Endothelial cell (in vitro differentiated cells): ENCODE measurements at places on chromosomes 3 and 15.

DNA sequence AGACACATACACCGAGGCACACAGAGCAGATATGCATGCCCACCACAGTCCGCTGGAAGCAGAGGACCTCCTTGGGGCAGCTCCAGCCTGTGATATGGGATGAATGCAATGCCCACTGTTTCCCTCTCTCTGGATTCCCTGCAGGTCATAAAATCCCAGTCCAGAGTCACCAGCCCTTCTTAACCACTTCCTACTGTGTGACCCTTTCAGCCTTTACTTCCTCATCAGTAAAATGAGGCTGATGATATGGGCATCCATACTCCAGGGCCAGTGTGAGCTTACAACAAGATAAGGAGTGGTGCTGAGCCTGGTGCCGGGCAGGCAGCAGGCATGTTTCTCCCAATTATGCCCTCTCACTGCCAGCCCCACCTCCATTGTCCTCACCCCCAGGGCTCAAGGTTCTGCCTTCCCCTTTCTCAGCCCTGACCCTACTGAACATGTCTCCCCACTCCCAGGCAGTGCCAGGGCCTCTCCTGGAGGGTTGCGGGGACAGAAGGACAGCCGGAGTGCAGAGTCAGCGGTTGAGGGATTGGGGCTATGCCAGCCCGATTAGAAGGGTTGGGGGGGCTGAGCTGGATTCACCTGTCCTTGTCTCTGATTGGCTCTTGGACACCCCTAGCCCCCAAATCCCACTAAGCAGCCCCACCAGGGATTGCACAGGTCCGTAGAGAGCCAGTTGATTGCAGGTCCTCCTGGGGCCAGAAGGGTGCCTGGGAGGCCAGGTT lies at the start of gene GNAT1:
TSS of gene GNAT1 (plus strand) at position 675 of the 725 bp plus-strand sequence. CDS start 116 bp downstream, outside the sequence.
- H3K27ac ChIP-seq = no peak within 1 kb of the TSS
- peaks cover 4% of the 10 kb centered on the region for H3K27me3 ChIP-seq
- H3K4me3 ChIP-seq = no peak within 1 kb of the TSS
- DNase-seq = no peak

DNA sequence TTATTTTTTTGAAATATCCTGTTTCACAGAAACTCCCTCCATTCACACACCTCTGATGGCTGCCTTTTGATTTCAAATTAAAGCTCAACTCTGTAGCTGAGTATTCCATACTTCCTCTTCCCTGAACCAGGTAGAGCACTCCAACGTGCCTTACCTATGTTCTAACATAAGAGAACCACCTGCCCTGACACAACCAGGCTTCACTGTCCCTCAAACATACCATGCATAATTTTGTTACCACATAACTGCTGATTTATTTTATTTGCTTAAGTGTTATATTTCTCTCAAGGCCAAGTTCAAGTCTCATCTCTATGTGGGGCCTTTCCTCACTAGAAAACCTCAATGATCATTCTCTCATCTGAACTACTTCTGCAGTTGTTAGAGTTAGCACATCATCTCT lies 209.7 kb downstream of the P3H2 start:
- H3K4me1 ChIP-seq = peaks cover 13% of the 10 kb centered on the region
- no peaks in the 10 kb centered on the region for H3K36me3 ChIP-seq
- H3K4me3 ChIP-seq = no peak overlapping the region
- no peak overlapping the region for H3K27ac ChIP-seq

DNA sequence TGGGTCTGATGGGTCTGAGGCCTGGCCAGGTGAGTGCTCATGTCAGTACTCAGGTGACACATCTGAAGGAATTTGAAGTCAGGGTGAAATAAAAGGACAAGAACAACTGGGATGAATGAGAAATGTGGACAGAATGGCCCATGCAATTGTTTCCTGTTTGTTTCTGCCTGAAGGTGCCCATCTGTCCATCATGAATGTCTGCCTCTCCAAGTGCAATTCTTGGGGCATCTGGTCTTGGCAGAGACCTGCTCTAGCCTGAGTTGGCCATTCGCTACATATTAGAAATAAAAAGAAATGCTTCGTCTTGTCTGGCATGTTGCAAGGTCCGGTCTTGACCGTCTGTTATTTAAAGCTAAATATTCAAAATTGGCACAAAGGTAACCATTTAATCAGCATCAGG lies 142.0 kb upstream of the AGBL1 start:
- H3K36me3 ChIP-seq = no peaks in the 10 kb centered on the region
- H3K27me3 ChIP-seq = peaks cover 2% of the 10 kb centered on the region
- DNase-seq = no peak
- peaks cover 30% of the 10 kb centered on the region for H3K4me1 ChIP-seq
- no peak overlapping the region for H3K4me3 ChIP-seq
- H3K27ac ChIP-seq = no peak overlapping the region

- no peaks in the 10 kb centered on the region for H3K4me1 ChIP-seq
- no peaks in the 10 kb centered on the region for H3K36me3 ChIP-seq
- no peak overlapping the region for H3K4me3 ChIP-seq
- DNase-seq = no peak
Observed at GRCh38 chr3:100852840-100853239, 140.4 kb downstream of the ABI3BP start.

GRCh38 chr3:151467069-151467468 lies 6.2 kb upstream of the IGSF10 start:
- no peaks in the 10 kb centered on the region for H3K36me3 ChIP-seq
- H3K27ac ChIP-seq = no peak overlapping the region
- DNase-seq = no peak
- H3K27me3 ChIP-seq = no peaks in the 10 kb centered on the region

DNA sequence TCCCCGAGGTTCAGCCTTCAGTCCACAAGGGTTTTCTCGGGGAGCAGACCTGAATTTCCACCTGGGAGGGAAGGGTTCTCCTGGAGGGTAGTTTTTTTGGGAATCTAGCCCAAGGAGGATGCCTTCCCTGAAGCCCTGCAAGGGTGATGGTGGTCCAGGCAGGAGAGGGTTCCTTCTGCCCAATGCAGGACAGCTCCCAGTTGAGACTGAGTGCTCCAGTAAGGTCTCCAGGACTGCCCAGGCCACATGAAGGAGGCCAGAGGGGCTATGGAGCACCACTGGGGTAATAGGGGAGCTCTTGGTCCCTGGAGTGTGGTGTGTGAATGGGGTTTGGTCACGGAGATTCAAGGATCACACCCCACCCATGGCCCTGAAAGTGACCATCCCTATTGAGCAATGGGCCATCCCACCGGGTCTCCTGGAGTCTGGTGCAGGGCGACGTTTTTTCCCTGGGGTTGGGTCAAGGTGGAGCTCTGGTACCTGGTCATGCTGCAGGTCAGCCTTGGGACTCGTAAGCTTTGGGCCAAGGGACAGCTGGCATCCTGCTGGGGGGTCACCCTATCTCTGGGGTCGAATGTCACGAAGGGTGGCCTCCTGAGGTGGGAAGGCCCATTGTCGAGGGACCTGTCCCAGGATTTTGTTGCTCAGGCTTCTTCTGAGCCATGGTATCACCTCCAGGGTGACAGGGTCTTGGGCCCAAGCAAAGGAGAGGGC lies 196.5 kb downstream of the UBE3A start:
- H3K27me3 ChIP-seq = peaks cover 14% of the 10 kb centered on the region
- peaks cover 16% of the 10 kb centered on the region for H3K36me3 ChIP-seq
- H3K4me3 ChIP-seq = no peak overlapping the region
- H3K27ac ChIP-seq = no peak overlapping the region
- DNase-seq = no peak
- H3K4me1 ChIP-seq = no peaks in the 10 kb centered on the region

DNA sequence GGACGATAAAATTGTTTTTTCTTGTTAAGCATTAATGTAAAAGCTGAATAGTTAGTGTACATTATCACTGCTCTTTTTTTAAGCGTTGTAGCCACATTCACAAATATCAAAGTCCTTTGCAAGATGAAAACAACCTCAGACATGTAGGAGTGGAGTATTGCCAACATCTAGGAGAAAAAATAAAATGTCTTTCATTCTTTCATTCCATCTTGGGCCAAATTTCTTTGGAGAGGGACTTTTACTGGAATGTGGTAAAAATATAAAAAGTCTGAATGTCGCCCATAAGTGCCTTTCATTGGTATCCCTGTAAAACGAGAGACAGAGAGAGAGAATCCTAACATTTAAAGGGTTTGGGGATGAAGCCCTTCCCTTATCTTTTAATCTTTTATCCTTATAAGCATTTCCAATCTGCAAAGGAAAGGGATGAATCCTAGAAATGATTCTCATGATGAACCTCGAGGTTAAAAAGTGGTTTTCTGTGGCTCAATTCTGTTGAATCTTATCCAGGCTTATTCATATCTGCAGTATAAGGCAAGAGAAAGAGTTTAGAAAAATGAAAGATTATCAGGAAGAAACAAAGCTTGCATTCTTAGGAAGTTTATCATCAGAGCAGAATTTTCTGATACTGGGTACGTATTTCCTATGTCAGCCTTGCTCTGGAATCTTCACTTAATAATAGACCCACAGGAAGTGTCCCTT lies 1031.7 kb downstream of the MCTP2 start:
- H3K27me3 ChIP-seq = peaks cover 2% of the 10 kb centered on the region
- no peak overlapping the region for H3K4me3 ChIP-seq
- H3K4me1 ChIP-seq = peaks cover 46% of the 10 kb centered on the region
- DNase-seq = no peak

DNA sequence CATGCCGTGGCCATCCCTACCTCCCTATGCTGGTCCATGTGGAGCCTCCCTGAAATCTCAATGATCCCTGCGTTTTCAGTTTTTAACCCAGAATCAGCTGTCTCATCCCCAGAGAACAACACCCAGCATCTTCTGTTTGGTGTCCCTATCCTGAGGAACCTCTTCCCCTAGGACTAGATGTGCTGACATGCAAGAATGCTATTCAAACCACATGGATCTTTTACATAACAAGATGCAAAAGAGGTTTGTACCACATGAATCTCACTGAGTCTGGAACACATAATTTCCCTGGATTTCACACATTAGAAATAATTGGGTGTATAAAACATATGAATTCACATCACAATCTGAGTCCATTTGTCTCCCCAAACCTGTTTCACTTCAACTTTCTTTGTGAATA lies 174.6 kb upstream of the NECTIN3 start:
- no peaks in the 10 kb centered on the region for H3K36me3 ChIP-seq
- H3K4me3 ChIP-seq = no peak overlapping the region
- DNase-seq = no peak
- H3K4me1 ChIP-seq = no peaks in the 10 kb centered on the region
- peaks cover 3% of the 10 kb centered on the region for H3K27me3 ChIP-seq

DNA sequence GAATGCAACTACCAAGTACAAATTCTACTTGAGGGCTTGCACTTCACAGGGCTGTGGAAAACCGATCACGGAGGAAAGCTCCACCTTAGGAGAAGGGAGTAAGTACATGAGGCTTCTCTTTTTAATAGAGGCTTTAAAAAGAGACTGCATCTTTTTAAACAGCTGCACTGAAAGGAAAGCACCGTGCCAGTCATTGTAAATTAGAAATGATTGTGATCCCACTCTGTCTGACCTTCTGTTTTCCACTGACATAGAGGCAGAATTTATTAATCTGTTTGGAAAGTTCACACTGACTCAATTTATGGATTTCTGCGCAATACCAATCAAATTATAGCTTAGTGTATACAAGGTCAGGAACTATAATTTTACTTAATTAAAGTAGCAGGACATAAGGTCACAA lies 198.2 kb downstream of the CHL1 start:
- no peaks in the 10 kb centered on the region for H3K36me3 ChIP-seq
- H3K27me3 ChIP-seq = no peaks in the 10 kb centered on the region
- no peak overlapping the region for H3K27ac ChIP-seq
- no peak overlapping the region for H3K4me3 ChIP-seq
- H3K4me1 ChIP-seq = no peaks in the 10 kb centered on the region

GRCh38 chr3:78029775-78030174 lies 989.9 kb downstream of the ROBO2 start:
- no peaks in the 10 kb centered on the region for H3K27me3 ChIP-seq
- H3K4me3 ChIP-seq = no peak overlapping the region
- DNase-seq = no peak
- no peak overlapping the region for H3K27ac ChIP-seq
- H3K36me3 ChIP-seq = no peaks in the 10 kb centered on the region
- H3K4me1 ChIP-seq = no peaks in the 10 kb centered on the region

GRCh38 chr15:31347067-31347975 lies 20.7 kb downstream of the KLF13 start:
- peaks cover 9% of the 10 kb centered on the region for H3K27me3 ChIP-seq
- peaks cover 28% of the 10 kb centered on the region for H3K4me1 ChIP-seq
- DNase-seq = no peak
- H3K36me3 ChIP-seq = no peaks in the 10 kb centered on the region
- H3K27ac ChIP-seq = no peak overlapping the region

DNA sequence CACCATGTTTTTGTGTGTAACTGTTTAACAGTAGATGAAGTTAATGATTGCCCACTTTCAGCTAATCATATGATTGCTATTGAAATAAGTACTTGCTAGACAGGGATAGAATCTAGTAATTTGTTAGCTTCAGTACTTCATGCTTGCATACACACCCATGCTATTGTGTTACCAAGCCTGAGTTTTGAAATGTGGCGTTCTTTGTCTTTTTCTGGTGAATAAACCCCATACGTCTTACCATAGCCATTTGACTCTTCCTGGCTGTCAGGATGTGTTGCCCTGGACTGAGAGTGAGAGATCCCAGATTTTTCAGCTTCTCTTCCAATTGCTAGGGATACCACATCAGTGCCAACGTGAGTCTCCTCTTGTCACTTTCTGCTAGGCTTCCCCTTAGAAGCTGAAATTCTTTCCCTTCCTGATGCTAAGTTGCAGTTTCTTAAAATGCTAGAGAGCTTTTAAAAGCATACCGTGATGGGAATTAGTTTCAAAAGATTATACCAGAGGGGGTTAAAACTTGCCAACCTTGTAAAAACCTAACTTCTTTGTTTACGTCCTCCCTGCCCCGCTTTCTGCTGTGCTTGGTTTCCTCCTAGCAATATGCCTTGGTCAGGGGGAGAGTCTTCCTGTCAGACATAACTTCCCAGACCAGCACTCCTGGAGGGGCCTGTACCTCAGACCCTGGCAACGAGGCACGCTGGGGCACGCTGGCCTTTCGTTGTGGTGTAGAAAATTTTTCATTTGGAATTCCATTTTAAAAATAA lies 62.9 kb upstream of the ULK4 start:
- peaks cover 7% of the 10 kb centered on the region for H3K27me3 ChIP-seq
- H3K4me1 ChIP-seq = peaks cover 32% of the 10 kb centered on the region
- H3K4me3 ChIP-seq = peak overlapping the region; percentile 76
- peak; percentile 42 for DNase-seq
- peaks cover 8% of the 10 kb centered on the region for H3K36me3 ChIP-seq

DNA sequence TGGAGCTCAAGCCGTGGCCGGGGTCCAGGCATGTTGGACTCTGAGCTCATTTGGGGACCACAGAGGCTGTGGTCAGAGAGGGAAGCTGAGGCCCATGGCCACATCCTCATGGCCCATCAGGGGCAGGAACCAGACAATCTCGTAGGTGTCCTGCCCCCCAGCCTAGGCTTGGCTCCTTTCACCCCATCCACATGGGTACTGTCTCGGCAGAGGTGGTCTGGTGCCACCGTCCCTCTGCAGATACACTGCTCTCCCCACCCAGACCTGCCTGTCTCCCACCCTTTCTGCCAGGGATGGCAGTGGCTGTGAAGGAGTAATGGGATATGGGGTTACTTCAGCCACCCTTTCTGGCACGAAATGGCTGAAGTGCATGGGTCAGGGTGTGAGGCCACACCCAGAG lies 7.9 kb downstream of the PRSS50 start:
- peaks cover 6% of the 10 kb centered on the region for H3K36me3 ChIP-seq
- H3K4me3 ChIP-seq = no peak overlapping the region
- no peak for DNase-seq
- H3K27me3 ChIP-seq = peaks cover 4% of the 10 kb centered on the region
- peaks cover 8% of the 10 kb centered on the region for H3K4me1 ChIP-seq
